Tibial artery (tissue), 4 donors: ENCODE measurements at places on chromosomes 11 and 22.
A peak's percentile ranks its signal among the peaks of the same experiment; 100 is the strongest.

DNA sequence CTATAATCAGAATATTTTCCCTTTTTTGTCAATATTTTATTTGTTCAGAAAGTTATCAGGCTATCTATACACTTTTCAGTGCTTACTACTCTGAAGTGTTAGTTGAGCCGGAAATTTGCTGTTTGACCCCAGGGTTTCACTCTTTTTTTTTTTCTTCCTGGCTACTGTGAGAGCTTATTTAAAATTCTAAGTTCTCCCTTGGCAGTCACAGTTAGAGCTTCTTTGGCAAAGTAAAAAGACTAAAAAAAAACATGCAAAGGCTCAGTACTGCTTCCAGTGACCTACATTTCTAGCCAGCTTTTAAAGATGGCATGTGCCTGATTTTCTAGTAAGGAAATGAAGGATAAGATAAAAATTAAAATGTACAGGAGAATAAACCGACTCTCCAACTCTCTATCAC lies 48.4 kb downstream of the ELP4 start:
- H3K36me3 ChIP-seq, result no peaks in the 10 kb centered on the region
- H3K4me3 ChIP-seq, result no peak overlapping the region
- no peak overlapping the region for H3K27ac ChIP-seq
- H3K27me3 ChIP-seq, result no peaks in the 10 kb centered on the region

DNA sequence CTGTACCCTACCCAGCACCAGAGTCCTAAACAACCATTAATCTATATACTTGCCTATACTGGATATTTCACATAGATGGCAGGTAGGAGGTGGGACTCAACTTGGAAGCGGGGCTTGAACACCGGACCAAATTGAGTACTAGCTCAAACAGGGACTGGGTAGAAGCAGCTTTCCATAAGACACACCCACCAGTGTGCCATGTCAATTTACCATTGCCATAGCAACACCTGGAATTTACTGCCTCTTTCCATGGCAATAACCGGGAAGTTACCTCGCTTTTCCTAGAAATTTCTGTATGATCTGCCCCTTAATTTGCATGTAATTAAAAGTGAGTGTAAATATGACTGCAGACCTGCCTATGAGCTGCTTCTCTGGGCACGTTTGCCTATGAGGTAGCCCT lies 38.6 kb upstream of the CUL5 start:
- no peaks in the 10 kb centered on the region for H3K27me3 ChIP-seq
- no peak overlapping the region for H3K4me3 ChIP-seq
- DNase-seq, result no peak
- no peaks in the 10 kb centered on the region for H3K36me3 ChIP-seq
- no peaks in the 10 kb centered on the region for H3K4me1 ChIP-seq

GRCh38 chr11:131300439-131300717 lies 70.0 kb upstream of the NTM start:
- H3K4me3 ChIP-seq, result no peak overlapping the region
- H3K36me3 ChIP-seq, result no peaks in the 10 kb centered on the region
- H3K27me3 ChIP-seq, result no peaks in the 10 kb centered on the region
- no peak for DNase-seq

DNA sequence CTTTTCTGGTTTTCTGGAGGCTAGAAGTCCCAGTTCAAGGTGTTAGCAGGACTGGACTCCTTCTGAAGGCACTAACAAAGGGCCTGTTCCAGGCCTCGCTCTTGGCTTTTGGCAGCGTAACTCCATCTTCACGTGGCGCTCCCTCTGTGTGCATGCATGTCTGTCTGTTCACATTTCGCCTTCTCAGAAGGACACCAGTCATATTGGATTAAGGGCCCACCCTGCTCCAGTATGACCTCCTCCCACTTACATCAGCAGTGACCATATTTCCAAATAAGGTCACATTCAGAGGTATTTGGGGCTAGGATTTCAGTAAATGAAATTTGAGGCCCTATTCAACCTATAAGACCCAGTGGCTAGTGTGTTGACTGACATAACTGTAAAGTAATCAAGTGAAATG lies 20.0 kb downstream of the APLP2 start:
- H3K27me3 ChIP-seq, result no peaks in the 10 kb centered on the region
- H3K27ac ChIP-seq, result no peak overlapping the region
- H3K4me1 ChIP-seq, result peaks cover 5% of the 10 kb centered on the region
- no peak overlapping the region for H3K4me3 ChIP-seq

DNA sequence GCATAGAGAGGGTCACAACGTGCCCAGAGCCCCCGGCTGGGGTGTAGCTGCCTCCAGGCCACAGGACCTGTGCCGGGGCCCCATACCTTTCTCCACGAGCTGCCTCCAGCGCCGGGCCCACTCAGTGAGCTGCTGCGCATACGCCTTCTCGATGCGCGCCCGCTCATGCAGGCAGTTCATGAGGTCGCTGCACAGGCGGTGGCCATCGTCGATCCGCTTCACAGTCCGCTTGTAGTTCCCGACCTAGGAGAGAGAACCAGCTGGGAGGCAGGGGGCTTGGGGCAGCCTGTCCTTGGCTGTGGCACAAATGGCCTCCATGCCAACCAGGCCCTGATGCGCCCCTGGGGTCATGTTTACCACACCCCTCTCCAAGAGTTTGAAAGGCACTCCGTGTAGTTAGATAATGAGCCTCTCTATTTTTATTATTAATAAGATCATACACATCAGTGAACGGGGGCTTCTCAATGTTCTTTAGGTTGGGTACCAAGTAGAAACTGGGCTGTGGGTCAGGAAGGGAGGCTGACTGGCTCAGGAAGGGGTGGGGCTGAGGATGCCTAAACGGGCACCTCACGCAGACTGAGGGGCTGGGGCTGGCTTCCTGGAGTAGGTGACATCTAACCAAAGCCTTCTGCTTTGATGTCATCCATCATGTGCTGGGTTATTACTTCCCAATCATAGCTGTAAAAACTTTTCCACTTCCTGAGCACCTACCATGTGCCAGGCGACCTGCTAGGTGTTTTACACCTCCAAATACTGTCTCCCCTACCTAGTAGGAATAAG lies 36.5 kb upstream of the ARFGAP3 start:
- no peaks in the 10 kb centered on the region for H3K27me3 ChIP-seq
- H3K4me1 ChIP-seq, result no peaks in the 10 kb centered on the region
- DNase-seq, result no peak
- no peak overlapping the region for H3K27ac ChIP-seq

GRCh38 chr22:27194096-27194748 lies 536.8 kb downstream of the MIAT start:
- no peak overlapping the region for H3K4me3 ChIP-seq
- no peak overlapping the region for H3K27ac ChIP-seq
- no peaks in the 10 kb centered on the region for H3K27me3 ChIP-seq
- peaks cover 4% of the 10 kb centered on the region for H3K4me1 ChIP-seq
- no peak for DNase-seq

DNA sequence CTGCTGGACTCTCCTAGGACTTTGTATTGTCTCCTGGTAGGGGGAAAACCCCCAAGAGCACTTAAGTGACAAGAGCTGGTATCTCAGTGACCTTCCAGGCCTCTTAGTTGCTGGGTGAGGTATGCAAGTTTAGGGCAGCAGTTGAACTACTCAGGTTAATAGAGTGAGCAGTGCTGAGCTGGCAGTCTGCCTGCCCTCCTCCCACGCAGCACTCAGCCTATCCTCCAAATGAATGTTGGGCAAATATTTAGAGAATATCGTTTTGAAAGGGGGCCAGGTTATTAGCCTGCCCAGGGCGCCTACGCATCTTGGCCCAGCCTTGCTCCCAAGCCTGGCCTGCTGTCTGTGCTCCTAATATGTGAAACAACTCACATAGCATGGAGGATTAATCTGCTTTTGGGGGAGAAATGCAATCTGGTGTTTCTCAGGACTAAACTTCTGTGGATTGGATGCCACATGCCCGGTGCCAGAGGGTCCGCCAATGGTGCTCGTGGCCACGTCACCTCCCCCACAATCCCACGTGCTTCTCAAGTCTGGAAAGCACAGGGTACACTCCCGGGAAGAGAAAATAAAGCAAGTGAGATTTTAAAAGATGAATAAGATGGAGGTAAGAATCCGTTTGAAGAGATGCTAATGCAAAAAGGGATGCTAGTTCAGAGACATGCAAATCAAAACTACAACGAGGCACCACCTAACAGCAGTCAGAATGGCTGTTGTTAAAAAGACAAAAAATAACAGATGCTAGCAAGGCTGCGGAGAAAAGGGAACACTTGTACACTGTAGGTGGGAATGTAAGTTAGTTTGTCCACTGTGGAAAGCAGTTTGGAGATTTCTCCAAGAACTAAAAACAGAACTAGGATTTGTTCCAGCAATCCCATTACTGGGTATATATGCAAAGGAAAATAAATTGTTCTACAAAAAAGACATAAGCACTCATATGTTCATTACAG lies 67.7 kb downstream of the SPON1 start:
- peak; percentile 85 for DNase-seq
- peak overlapping the region; percentile 20 for H3K27ac ChIP-seq
- no peaks in the 10 kb centered on the region for H3K27me3 ChIP-seq

DNA sequence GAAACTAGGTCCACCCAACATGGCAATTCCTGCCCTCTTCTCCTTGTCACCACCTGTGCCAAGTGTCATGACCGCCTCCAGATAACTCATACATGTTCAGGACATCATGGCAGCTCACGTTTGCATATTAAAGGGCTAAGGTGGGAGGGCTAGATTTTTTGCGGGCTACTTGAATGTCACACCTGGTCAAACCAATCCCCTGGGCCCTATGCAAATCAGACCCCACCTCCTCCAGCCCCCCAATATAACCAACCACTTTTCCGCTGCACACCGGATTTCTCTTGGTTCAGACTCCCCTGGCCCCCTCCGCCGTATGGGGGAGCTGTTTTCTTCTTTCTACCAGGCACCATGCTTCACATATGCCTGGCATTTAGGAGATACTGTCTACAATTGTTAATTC lies 12.6 kb downstream of the UPB1 start:
- H3K4me1 ChIP-seq, result peaks cover 22% of the 10 kb centered on the region
- H3K27ac ChIP-seq, result no peak overlapping the region
- H3K4me3 ChIP-seq, result no peak overlapping the region

- no peak overlapping the region for H3K4me3 ChIP-seq
- no peaks in the 10 kb centered on the region for H3K27me3 ChIP-seq
- H3K27ac ChIP-seq, result no peak overlapping the region
- H3K4me1 ChIP-seq, result peaks cover 37% of the 10 kb centered on the region
- no peaks in the 10 kb centered on the region for H3K36me3 ChIP-seq
- DNase-seq, result no peak
Observed at GRCh38 chr11:858053-858761, 15.6 kb downstream of the TSPAN4 start.

GRCh38 chr22:48804811-48805301 lies 1022.8 kb downstream of the BRD1 start:
- no peak overlapping the region for H3K27ac ChIP-seq
- H3K27me3 ChIP-seq, result no peaks in the 10 kb centered on the region
- DNase-seq, result no peak
- H3K4me1 ChIP-seq, result no peaks in the 10 kb centered on the region
- no peak overlapping the region for H3K4me3 ChIP-seq

DNA sequence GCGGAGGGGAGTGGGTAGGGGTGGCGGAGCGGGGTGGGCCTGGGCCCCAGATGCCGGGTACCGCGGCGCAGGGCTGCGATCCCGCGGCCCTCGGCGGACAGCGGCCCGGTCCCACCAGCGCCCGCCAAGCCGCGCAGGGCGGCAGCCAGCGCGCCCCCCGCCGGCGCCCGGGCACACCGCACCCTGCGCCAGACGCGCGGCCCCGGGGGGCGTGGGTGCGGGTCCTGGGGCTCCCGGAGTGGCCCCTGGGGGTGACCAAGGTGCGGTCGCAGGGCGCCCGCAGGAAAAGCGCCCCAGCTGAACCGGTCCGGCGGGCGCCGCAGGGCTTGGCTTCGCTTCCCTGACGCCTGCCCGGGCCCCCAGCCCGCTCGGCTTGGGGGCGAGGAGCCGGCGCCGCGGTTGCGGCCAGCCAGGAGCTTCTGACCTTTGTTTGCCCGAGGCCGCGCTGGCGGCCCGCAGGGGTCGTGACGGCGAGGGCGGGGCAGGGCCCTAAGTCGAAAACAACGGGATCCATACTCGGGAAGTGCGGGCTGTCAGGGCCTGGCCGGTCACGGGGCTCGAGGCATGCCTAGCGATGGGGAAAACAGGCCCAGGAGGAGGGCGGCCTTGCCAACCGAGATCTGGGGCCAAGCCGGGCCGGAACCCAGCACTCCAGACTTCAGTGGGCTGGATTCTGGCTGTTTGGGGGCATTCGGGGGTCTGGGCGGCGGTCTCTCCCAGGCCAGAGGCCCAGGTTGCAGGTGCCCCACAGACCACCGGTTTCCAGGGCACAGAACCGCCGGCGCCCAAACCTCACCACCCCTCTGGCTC lies 581 bp upstream of the AP5B1 start:
- DNase-seq, result peak; percentile 82
- peaks cover 12% of the 10 kb centered on the region for H3K27me3 ChIP-seq

DNA sequence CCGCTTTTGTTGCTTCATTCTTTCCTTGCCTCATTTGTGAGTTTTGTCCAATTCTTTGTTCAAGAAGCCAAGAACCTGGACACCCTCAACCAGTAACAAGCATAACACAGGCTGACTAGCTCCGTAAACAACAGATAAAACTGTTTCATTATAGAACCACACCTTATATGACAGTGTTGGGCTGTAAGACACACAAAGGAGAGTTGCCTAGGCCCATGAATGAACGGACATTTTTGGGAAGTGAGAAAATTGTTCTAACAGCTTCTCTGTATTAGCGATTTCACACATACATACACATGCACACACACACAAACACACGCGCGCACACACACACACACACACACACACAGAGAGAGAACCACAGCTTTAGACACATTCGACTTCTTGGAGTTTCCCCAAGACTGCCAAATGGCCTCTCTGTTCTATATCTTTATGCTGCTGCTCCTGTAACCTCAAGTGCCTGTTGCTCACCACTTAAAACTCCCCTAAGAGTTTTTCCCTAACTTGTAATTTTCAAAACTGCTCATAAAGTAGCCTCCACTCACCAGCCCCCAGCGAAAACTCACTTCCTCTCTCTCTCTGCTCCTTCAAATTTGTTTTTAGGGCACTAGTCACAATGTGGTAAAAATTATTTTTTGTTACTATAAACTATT lies 35.9 kb downstream of the CTSC start:
- DNase-seq, result no peak
- H3K27me3 ChIP-seq, result no peaks in the 10 kb centered on the region
- no peak overlapping the region for H3K4me3 ChIP-seq
- H3K27ac ChIP-seq, result no peak overlapping the region
- H3K4me1 ChIP-seq, result no peaks in the 10 kb centered on the region

- H3K27ac ChIP-seq, result no peak overlapping the region
- H3K27me3 ChIP-seq, result no peaks in the 10 kb centered on the region
- peaks cover 12% of the 10 kb centered on the region for H3K36me3 ChIP-seq
- peaks cover 51% of the 10 kb centered on the region for H3K4me1 ChIP-seq
- no peak overlapping the region for H3K4me3 ChIP-seq
Observed at GRCh38 chr11:1565904-1566247, 6.2 kb downstream of the DUSP8 start.
